ENCODE measurements at places on chromosomes 2 and 18. TPM values are rescaled to one million over a fixed set of nuclear protein-coding genes. Genes with fewer than 3 reads are reported as not detected.

- DNase-seq = no peak
Observed at GRCh38 chr2:61456070-61456745, 14.7 kb downstream of the USP34 start.

DNA sequence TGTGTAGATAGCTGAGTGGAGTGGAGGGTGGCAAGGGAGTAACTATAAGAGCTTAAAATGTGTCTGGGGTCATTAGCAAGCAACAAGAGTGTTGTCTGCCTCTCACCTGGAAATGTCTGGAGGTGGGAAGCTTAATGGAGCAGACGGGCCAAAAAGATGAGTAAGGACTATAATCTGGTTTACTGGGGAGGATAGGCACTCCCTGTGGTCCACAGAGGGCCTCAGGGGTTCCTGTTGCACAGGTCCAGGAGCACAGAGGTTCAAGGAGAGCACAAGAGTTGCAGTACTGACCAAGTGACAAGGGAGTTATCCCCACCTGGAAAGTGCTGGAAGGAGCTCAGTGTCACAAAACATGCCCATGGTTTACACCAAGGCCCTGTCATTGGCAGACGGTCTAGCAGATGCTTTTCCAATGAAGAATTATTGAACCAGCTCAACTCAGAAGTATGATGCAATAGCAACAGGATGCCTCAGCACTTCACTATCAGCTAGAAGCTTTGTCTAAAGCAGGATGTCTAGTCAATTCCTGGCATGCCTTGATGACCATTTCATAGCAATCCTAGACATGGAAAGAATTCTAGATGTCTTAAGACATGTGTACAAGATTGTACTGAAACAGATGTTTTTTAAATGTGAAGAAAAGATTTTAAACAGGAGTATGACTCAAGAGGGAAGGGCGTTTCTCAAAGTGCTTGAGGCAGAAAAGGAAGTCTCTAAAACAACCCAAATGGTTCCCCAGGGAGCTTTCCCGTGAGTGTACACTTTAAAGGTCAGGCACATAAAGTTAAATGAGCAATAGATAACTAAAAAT lies 62.9 kb upstream of the SERPINE2 start:
- no peak for DNase-seq

DNA sequence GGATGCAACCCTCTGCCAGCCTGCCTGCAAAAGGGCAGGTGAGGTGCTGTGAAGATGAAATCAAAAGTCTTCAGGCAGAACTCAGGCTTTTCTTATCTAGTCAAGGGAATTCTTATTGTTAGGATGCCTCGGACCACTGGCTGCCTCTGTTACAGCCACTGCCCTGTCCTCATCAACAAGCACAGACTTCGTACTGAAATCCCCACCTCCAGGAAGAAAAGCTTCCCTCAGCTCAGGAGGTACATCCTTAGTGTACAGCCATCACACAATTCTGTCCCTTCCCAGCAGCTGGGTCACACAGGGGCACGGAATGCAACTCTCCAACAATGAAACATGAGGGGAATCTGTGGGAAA lies 10.1 kb upstream of the RNU4ATAC start:
- DNase-seq = no peak

GRCh38 chr2:197576631-197577030 lies 60.8 kb downstream of the MOB4 start:
- no peak for DNase-seq

- DNase-seq = no peak
Observed at GRCh38 chr2:159573846-159574606, 42.3 kb downstream of the BAZ2B start.

- no peak for DNase-seq
Observed at GRCh38 chr2:26020231-26020640, 13.6 kb upstream of the RAB10 start.

GRCh38 chr18:38458698-38459097 lies 893.1 kb upstream of the CELF4 start:
- DNase-seq = no peak

- DNase-seq = no peak
Observed at GRCh38 chr2:71664161-71664560, 210.8 kb downstream of the DYSF start.

- DNase-seq = peak; percentile 53
Observed at GRCh38 chr2:227460833-227461232, 11.1 kb upstream of the AGFG1 start.

DNA sequence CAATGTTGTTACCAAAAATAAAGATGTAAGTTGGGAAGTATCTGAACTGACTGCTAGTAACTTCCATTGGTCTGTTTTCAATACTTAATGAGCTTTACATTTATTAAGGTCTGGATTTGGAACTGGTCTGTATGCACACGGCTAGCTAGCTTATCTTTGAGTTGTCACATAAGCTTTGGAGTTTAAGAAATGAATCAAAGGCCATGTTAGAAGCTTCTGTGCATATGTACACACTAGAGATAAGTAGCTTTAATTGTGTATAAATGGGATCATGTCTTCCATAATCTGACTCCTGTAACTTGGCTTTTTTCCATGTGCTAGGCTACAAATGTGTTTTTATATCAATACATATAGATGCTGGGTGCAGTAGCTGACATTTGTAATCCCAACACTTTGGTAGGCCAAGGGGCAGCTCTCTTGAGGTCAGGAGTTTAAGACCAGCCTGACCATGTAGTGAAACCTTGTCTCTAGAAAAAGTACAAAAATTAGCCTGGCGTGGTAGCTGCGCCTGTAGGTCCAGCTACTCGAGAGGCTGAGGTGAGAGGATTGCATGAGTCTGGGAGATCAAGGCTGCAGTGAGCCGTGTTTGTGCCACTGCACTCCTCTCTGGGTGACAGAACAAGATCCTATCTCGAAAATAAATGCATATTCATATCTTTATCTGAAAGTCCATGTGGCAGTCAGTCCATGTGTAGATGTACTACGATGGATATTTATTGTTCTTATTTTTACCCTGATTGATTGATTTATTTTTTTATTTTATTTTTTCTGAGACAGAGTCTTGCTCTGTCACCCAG lies 27.2 kb downstream of the ATIC start:
- DNase-seq = no peak

- no peak for DNase-seq
Observed at GRCh38 chr18:50687491-50687890, 127.6 kb downstream of the MAPK4 start.

Gene MORN2
- total RNA-seq = 7.9 TPM

Gene KHK
- 12.7 TPM for total RNA-seq

Gene AQP12A
- total RNA-seq = not detected

Gene TEX51
- not detected for total RNA-seq

Gene C2orf74
- total RNA-seq = 10.0 TPM

Gene CFC1
- total RNA-seq = not detected

Gene FHL2
- 4.7 TPM for total RNA-seq
